ENCODE measurements at places on chromosomes 11 and 22. TPM values are rescaled to one million over a fixed set of nuclear protein-coding genes. Genes with fewer than 3 reads are reported as not detected.

- peak; percentile 84 for DNase-seq
Observed at GRCh38 chr22:49209452-49210195, 618.0 kb downstream of the BRD1 start.

Gene SMTNL1
- not detected for total RNA-seq

DNA sequence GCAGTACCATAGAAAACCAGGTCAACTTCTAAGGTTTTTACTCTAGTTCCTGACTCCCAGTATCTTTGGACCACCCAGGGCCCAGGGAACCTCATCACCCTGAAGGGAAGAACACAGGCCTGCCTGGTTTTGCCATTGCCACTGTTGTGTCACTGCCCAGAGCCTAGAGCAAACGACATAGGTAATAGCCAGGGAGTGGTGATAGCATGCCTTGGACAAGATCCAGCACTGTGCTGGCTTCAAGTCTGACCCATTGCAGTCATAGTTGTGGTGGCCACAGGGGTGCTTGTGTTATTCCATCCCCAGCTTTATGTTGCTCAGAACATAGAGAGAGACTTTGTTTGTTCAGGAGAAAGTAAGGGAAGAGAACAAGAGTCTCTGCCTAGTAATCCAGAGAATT is 2310.2 kb downstream of the LRRC4C start:
- no peak for DNase-seq

DNA sequence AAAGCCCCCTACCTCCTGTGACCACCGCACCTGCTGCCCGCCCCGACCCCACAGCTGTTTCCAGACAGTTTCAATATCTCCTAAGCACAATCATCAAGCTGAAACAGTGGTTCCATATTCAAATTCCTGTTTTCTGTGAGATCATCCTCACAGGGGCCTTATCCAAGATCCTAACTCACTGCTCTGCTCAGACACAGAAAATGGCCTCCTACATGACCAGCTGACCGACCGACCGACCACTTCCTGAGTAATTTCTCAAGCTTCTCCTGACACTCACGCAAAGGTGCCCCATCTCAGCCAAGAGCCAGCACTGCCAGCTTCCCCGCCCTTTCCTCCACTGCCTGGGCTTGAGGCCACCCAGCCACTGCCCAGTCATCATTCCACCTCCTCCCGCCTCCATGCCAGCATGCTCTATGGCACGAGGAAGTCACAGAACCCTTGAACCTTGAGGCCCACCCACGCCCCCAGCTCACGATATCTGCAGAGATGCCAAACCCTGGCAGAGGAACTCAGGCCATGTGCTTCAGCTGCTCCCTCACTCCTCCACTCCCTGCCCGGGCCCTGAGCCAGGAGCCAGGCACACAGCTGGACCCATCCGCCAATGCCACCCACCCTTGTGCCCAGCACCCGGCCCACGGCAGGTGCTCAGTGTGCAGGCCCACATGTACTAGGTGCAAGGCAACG is 14.0 kb downstream of the KIAA0930 start:
- DNase-seq: no peak

- no peak for DNase-seq
Observed at GRCh38 chr11:73019449-73019848, 122.7 kb downstream of the FCHSD2 start.

DNA sequence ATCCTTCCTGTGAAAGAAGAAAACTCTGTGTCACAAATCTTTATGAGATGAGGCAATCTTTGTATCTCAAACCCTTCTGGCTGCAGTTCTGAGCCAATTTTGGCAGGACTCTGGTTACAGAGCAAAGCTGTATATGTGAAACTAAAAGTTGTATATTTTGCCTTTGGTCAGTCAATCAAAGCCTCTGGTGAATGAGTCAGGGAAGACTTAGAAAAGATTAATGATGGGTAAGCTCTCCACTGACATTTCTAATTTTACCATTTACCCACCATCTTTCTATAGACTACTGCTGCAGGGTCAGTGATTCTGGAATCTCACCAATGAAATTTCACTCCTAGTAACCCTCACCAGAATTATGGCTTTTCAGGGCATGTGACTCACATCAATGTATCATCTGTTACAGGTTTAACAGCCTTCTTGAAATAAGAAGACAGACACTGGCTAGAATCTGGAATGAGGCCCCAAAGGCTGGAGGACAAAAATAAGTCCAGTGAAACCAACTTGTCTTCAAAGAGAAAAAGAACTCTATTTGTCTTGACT is 43.3 kb downstream of the USP35 start:
- no peak for DNase-seq

DNA sequence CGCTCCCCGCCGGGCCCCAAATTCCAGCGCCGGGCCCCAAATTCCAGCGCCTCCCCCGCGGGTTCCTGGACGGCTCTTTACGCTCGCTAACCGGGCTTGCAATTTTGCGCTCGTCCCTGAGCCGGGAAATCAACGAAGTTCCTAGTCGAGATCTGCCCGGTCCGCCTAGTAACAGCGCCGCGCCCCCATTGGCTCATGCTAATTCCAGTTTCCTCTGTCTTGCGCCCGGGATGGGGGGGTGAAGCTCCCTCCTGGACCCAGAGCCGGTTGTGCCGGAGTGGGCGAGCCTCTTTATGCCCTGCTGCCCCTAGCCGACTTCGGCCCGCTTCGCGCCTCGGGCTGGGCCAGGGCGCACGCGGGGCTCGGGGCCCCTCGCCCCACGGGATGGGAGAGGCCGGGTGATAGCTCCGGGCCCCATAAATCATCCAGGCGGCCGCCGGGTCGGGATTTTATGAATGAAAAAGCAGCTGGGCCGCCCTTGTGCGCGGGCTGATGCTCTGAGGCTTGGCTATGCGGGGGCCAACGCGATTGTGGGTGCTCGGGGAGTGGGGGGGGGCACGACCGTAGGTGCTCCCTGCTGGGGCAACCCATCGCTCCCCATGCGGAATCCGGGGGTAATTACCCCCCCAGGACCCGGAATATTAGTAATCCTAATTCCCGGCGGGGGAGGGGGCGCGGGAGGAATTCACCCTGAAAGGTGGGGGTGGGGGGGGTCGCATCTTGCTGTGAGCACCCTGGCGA is 1.8 kb upstream of the CCND1 start:
- peak; percentile 96 for DNase-seq

- DNase-seq: no peak
Observed at GRCh38 chr22:29632672-29633071, 29.2 kb downstream of the NF2 start.

Gene CREB3L1
- total RNA-seq: 8.4 TPM

DNA sequence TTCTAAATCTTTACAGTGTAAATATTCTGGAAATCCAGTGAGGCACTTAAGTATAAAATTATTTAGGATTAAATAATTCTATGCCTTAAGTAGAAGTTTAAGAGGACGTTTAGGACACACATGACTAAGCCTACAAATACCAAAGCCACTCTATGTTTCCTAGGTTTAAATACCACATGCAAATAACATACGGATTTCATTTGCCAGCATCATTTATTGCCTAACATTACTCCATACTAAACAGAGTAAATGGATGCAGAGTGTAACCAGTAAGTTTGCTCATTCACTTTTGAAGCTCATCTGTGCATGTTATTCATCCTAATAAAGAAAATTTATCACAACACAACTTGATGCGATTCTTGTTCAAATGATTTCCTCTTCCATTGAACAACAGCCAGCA is 4.1 kb downstream of the BDNF start:
- no peak for DNase-seq

GRCh38 chr11:133995066-133995465 is 38.3 kb upstream of the IGSF9B start:
- no peak for DNase-seq

DNA sequence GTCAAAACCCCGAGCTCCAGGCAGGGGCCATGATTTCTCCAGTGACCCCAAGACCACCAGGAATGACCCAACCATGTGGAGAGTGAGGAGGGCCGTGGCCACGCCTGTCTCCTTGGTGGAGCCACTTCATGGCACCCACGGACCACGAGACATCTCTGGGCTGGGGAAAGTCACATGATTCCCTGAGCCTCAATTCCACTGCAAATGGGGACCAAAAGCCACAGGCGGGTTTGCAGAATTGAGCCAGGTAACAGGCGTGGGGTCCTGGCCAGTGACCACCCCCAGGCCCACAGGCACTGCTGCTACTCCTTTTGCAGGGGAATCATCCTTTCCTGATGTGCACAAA is 178.9 kb downstream of the CTTN start:
- peak; percentile 78 for DNase-seq

DNA sequence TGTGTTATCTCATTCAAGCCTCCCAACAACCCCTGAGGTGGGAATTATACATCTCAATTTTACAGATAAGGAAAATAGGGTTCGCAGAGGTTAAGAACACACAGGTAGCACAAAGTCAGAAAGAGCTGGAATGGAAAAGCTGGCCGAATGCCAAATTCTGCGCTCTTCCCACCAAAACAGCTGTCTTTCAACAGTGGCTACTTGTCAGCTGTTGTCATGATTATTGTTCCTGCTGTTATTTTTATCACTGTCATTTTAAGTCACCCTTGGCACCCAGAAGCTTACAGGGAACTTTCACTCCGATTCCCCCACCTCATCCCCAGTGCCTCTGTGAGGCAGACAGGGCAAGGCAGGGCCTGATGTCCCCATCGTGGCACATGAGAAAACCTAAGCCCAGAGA is 74.5 kb upstream of the CSNK2A3 start:
- no peak for DNase-seq

- DNase-seq: no peak
Observed at GRCh38 chr11:83070731-83071566, 748 bp downstream of the RAB30 start.

Gene METTL15
- 7.7 TPM for total RNA-seq

Gene MFRP
- not detected for total RNA-seq

GRCh38 chr11:45927684-45928413 is 5.4 kb downstream of the LARGE2 start:
- peak; percentile 77 for DNase-seq
